ENCODE measurements at places on chromosomes 3 and 15.
A peak's percentile ranks its signal among the peaks of the same experiment; 100 is the strongest.

DNA sequence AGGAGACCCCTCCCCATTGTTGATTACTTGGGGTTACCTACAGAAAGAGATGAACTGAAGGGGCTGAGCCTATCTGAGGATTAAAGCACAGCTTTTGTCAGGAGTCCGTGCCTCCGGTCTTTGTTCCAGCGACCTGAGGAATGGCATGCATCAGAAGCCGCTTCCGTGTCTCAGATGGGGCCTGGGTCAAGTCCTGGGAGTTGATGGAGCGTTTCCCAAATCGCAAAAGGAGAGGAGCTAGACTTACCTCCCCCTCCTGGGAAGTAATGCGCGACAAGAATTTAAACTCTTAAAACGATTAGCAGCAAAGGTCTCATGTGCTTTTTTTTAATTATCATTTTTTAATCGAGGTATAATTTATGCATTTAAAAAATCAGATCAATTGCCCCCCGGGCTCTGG, 983 bp upstream of the ALDH1A3 start:
- DNase-seq = no peak

DNA sequence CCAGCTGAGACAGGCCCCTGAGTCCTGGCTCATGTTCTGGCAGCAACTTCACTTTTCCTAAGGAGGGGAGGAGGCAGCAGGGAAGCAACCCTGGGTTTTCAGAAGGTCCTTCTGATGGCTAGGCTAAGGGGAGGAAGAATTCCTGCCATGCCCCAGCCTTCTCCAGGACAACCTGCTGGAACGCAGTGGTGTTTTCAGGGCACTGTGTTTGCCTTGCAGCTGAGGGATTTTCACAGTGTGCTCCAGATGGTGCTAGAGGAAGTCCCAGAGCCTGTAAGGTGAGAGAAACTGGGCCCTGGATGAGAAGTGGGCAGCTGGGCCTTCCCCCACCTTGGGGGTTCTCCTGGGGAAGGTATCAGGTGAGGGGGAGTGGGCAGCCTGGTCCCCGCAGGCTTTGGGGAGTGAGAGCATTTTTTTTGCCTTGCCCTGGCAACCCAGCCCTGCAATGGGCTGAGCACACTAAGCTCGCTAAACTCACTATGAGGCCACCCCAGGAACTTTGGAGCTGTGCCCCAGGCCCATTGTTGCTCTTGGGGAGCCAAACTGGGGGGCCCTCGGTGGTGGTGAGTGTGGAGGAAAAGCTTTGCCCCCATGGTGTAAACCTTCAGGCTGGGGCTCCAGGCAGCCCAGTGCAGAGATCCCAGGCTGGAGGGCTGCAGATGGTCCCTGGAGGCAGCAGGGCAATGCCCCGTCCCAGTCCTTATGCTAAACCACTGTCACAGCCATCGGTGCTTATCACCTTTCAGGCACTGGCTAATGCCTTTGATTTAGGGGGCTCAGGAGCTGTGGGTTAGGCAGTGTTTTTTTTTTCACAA, 41.1 kb downstream of the ACAA1 start:
- DNase-seq = no peak

DNA sequence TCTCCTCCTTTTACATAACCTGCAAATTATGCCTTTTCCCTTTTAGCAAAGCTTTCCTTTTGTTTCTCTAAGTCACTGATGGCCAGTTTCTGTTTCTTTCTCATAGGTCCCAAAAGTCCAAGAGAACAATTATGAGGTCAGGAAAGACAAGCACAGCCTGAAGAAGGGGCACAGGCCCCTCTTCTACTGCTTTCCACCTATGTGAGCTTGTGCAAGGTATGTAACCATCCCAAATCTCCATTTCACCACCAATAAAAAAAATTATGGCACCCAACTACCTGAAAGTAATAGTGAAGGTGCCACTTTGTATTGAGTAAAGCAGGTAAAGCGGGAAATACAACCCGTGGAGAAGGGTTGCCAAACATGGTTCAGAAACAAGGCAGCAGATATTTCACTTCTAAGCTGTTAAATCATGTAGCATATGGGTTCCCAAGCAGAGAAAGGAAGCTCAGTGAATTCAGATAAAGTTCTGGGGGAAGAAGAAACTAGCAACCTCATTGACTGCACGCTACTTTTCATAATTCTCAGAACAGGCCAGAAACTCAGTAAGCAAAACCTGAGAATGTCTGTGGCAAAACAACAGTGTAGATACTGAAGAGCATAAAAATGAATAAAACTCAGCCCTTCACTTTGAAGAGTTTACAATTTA, 4.2 kb downstream of the PLOD2 start:
- peak; percentile 50 for DNase-seq

DNA sequence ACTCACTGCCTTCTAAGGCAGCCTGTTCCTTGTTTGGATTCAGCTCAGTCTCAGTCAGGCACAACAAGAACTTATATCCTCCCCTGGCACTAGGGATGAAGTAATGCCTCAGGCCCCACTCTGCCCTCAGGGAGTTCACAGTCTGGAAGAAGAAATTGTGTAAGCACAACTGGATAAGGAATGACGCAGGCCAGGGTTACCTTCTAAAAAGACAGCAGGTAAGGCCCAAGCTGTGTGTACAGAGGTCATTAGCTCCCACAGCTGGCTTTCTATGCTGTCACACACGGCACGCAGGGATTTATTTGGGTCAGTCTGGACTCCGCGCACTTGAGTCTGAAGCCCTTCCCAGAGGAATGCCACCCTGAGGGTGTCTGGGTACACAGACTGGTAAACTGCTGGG, 82.9 kb downstream of the IQSEC1 start:
- DNase-seq = no peak

DNA sequence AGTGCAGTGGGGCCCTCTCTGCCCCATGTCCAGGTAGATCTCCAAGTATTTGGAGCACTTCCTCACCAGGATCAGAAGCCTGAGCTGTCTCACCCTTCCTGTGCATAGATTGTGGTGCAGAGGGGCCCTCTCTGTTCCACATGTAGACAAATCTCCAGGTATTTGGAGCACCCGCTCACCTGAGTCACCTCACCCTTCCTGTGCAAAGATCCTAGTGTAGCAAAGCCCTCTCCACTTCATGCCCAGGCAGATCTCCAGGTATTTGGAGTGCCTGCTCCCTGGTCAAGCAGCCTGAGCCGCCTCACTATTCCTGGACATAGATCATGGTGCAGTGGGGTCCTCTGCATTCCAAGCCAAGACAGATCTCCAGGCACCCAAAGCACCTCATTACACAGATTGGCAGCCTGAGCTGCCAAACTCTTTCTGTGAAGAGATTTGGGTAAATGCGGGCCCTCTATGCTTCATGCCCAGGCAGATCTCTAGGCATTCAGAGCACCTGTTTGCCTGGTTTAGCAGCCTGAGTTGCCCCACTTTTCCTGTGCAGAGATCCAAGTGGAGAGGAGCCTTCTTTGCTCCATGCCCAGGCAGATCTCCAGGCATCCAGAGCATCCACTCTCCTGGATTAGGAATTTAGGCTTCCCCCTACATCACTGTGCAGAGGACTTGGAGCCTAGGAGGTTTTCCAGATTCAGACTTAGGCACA, 249.8 kb downstream of the AGBL1 start:
- no peak for DNase-seq

- DNase-seq = no peak
These were observed 6.3 kb downstream of the ST3GAL6 start for GRCh38 chr3:98769448-98769847.

GRCh38 chr15:68612979-68613740, 34.4 kb downstream of the CORO2B start:
- no peak for DNase-seq

DNA sequence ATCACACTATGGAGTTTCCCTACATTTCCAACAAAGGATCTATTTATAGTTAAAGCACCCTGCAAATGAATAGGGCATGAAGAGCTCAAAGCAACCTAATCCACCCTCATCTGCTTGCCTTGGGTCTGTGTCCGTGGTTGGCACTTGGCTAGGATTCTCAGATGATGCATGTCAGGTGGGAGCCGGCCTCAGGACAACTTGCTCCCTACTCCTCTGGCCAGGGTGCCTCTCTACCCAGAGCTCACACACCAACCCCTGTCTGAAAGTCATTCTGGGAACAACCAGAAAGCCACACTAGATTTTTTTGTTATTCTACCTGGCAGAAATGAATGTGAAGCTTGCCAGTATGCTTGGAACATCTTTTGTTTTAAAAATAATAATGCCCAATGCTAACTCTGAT, 13.2 kb downstream of the ARHGEF3 start:
- DNase-seq = no peak

DNA sequence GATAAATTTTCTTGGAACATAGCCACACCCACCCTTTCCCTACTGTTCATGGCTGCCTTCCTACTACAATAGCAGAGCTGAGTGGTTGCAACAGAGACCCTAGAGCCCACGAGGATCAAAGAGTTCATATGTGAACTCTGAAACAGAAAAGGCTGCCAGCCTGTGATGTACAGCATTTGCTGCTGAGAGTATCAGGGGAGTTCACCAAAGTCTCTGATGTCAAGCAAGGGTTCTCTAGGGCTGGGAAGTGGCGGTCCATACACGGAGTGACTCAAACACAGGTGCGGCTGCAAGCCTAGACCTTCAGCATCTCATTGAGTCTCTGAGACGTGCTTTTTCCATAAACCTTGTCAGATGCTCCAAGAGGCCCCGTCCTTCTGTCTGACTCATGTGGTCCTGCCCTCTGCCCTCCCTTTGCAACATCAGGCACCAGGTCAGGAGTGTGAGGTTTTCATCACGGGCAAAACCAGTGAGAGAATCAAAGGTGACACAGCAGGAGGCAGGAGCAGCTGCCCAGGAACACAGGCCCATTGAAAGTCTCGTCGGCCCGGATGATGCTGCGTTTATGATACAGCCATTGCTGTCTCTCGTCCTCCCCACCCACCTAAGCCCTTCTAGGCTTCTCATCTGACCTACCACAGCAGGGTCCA, 42.9 kb downstream of the PCSK6 start:
- DNase-seq = peak; percentile 18

GRCh38 chr15:52382647-52383046, 87.0 kb upstream of the MYO5C start:
- DNase-seq = no peak

DNA sequence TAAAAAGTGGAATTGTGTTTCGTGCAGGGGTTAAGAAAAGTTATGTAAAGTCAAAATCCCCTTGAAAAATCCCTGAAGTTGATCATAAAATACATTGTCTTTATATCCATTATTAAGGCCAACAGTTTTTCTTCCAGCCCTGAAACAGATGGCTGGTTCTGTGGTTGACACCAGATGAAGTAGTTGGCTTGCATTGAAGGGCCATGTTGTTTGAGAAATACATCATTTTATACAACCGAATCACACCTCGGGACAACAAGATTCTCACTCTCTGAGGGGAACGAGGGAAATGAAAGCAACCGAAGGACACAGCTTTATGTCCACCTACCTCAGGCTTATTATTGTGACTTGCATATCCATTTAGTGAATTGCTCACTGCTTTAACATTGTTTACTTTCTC, 126.0 kb upstream of the MITF start:
- DNase-seq = no peak

DNA sequence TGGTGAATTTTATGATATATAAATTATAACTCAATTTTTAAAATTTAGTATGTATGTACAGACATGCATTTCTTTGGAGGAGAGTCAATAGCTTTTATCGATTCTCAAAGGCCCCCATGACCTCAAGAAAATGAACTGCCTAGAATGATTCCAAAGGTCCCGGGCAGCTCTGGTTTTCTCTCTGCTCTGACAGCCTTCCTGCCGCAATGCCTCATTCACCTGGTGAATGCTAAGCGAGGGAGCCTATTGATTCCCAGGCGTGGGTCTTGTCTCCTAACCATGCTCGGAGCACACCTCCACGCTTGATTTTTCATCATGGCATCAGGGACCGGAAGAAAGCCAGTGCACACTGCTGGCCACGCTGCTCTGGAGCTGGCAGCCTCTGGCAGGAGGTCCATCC, 79.6 kb upstream of the HERC1 start:
- no peak for DNase-seq

DNA sequence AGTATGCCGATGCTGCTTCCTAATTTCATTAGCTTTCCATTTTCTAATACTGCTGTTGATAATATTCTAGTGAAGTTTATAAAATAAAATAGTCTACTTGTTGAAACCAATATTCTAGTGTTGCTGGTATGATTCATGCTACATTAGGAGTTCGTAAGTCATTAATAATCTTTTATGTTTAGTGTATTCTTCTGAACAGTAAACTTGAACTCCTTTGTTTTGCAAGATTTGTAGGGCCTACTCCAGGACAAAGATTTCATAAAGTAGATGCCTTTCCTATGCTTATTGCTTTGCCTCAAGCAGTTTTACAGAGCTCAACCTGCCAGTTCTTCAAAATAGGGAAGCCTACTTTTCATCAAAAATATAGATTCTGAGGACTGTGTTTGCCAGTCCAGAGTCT, 111.5 kb downstream of the RSRC1 start:
- no peak for DNase-seq

DNA sequence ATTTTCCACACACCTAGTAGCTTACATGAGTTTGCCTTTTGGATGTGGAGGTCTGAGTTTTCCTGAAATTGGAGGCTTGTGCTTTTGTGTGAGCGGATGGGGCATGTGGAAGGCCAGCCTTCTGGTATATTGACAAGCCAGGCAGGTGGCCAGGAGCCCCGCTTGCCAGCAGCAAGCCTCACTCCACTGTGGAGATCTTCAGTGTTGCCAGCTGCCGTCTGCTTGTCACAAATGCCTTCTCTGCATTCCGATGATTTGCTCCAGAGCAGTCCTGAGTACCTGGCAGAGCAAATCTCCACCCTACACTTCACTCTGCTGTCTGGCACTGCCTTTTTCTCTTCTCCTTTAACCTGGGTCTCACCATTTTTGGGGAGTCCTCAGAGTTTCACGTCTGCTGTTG, 29.1 kb upstream of the CHST2 start:
- DNase-seq = no peak

GRCh38 chr3:40096661-40097111, 212.8 kb upstream of the EIF1B start:
- DNase-seq = peak; percentile 63

GRCh38 chr15:57356178-57356577, 20.1 kb upstream of the CGNL1 start:
- DNase-seq = peak; percentile 53

- no peak for DNase-seq
These were observed 112.5 kb upstream of the SMAD3 start for GRCh38 chr15:66952756-66953522.

DNA sequence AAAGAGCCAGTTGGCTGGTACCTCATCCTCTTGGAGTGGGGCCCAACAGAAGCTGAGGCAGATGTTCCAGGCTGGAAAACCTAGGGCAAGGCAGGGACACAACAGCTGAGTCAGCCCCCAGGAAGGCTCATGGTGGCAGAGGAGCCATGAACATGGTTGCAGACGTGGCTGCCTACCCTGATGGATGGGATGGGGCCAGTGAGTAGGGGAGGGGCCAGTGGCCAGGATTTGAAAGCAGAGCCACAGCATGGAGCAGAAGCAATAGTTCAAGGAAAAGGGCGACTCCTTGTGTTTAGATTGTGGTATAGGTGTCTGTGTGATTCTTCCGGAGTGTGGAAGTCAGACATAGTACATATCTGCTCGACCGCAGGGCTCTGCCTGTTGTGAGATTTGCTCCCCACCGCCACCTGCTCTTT, 24.2 kb downstream of the PXYLP1 start:
- peak; percentile 48 for DNase-seq

GRCh38 chr15:101641894-101642293, 10.3 kb downstream of the TM2D3 start:
- no peak for DNase-seq

- no peak for DNase-seq
These were observed 128.0 kb upstream of the MRPL3 start for GRCh38 chr3:131630807-131631206.

All from stomach (tissue), 19 donors.